ENCODE measurements at places on chromosomes 16 and 17. TPM values are rescaled to one million over a fixed set of nuclear protein-coding genes. Genes with fewer than 3 reads are reported as not detected.

GRCh38 chr17:1648173-1648962 is 1.3 kb downstream of the RILP start:
- DNase-seq, result no peak

DNA sequence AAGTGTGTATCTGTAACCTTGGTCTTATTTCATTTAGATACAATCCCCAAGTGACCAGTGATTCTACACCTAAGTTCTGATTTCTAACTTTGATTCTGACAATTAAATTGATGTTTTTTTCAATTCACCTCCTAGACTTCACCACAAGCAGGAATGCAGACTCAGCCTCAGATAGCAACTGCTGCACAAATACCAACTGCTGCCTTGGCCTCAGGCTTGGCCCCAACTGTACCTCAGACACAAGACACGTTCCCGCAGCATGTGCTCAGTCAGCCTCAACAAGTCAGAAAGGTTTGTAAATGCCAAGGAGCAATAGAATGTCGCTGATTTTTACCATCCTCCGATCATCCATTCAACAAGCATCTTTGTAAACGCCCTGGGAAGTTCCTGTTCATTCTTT is 177.7 kb downstream of the MRTFB start:
- DNase-seq, result no peak

DNA sequence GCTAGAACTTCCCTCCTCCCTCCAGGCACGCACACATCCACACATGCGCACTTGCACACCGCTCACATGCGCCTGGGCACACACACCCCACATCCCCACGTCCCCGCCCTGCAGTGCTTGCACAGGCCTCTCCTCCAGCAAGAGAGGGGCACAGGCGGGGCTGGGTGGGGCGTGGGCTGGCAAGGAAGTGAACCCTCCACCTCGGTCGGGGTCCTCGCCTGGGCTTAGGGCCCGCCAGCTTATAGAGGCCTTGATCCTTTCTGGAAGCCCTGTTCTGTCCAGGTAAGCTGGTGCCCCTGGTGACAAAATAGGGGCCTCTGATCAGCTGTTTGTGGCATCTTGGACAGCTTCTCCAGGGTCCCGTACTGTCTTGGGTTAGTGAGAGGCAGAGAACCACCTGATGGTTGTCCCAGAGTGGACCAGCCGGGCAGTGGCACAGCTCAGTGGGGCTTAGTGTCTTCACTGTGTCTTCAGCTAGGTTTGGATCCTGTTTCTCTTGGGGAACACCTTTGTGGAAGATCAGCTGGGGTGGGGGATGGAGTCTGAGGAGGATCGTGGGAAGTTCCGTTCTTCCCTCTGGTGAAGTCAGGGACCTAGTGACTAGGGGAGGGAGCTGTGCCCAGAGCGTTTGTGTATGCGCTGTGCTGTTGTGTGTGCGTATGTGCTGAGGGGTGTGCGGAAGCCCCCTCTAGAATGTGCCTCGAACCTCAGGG is 12.1 kb downstream of the TBX4 start:
- DNase-seq, result no peak

DNA sequence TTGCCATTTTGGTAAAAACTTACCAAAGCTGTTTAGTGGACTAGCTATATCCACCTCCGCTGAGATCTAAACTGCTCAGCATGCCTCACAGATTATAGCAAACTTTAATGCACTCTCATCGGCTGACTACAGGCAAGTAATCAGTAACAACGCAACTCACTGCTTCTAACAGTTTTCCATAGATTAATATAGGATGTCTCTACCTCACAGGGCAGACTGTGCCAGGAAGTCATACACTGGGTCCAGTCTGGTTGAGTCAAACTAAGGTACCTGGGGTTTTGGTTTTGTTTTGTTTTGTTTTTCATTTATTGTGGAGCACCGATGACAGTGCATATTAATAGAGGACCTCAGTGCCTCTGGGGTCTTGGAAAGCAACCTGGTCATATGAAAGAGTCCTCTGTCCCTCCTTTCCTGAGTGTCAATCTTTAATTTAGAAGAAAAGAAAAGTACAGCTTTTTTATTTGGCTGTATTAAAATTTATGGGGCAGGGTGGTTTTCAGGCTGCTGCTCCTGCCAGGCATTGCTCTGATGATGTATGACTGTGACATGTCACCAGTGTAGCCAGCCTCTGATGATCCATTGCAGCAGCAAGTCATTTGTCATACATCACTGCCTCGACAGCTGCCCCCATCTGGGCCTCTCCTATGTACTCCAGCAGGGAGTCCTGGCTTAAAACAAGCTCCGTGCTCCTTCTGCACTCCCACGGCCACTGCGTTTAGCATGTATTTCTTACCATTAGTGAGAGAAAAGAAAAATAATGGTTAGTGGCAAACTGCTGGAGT is 854.1 kb downstream of the KCNJ2 start:
- no peak for DNase-seq

DNA sequence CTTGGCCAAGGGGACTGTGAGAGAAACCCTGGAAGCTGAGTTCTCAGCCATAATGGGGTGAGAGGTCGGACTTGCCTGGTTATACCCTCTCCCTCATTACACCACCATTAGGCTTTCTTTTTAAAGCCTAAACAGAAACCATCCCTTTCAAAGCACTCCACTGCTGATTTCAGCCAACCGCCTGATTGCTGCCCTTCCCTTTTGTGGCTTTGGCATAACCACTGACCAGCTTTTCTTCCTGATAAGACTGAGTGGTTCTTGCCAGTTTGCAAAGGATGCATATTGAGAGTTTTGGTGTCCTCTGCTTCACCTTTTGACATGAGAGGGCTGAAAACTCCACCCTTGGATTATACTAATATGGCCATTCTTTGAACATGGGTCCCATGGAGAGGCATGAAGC is 308.2 kb upstream of the GOT2 start:
- no peak for DNase-seq

GRCh38 chr16:1420111-1420539 is 422 bp downstream of the UQCC4 start:
- peak; percentile 26 for DNase-seq

Gene PDILT
- total RNA-seq, result not detected

Gene GHDC
- total RNA-seq, result 19.2 TPM

Gene CCL14
- 2.3 TPM for total RNA-seq

Gene SDR42E2
- total RNA-seq, result not detected

Gene BIRC5
- 10.1 TPM for total RNA-seq

Gene SLC13A2
- 26.5 TPM for total RNA-seq

DNA sequence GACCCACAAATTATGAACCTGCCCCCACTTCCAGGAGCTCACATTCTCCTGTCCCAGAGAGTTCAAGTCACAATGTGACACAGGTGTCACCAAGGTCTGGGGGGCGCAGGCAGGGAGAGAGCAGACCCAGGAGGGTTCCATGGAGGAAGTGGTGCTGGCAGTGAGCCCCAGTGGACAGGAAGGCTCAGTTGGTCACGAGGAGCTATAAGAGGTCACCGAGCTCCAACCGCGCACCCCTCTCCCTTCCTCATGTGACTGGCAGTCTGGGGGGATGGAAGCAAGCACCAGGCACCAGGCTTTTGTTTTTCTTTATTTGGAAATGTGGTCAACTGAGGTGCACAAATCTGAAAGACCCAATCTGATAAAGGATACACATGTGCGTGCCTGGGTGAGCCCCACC is 2.5 kb downstream of the ITGAD start:
- DNase-seq, result peak; percentile 44

DNA sequence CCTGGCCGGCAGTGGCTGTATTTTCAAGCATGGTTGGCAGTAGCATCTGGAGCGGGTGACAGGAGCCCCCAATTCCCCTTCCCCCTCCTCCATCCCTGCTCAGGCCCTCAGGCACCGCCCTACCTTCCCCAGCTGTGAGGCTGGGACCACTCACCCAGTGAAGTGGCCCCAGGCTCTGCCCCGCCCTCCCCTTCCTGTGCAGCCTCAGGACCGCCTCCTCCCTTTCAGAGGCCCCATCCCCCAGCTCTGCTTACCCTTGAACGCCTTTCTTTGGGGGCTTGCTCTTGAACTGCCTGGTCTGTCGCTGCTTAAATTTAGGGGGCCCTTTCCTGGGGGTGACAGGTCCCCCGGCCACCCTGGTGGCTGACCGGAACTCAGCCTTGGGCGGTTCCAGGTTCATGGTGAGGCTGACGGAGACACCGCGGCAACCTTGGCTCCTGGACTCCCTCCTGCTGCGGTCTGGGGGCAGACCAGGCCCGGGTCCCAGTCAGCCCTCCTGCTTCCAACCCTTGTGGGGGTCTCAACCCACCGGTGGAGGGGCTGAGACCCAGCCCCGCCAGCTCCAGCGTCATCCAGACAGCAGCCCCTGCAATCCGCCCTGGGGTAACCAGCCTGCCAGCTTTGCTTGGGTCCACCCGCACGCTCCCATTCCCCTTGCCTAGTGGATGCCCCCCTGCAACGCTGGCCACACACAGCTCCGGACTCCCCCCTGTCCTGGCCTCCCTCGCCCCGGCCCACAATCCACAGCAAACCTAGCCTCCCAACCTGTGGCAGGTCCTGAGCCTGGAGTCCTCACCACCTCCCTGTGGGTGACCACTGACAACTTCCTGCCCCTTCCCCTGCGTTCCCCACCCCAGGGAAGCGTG is 3.2 kb downstream of the PDE6G start:
- no peak for DNase-seq

Gene VWA3A
- total RNA-seq, result not detected

Gene MYO15A
- 0.75 TPM for total RNA-seq

Gene ETV4
- 0.95 TPM for total RNA-seq

DNA sequence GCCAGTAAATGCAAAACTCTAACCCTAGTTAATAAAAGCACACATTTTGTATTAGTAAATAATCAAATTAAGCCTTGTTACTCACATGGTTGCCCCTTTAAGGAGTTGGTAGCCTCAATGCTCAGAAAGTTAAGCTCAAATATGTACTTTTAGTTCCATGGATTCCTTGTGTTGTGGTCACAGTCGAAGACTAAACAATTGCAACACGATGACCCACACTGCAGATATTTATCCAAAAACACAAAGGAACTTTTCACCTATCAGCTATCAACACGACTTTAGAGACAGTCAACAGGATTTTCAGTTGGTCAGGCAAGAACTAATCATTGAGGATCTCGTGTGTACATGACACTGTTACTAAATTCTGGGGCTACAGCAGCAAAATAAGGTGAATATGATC is 47.4 kb upstream of the NUDT7 start:
- DNase-seq, result no peak

GRCh38 chr17:66548158-66548557 is 245.7 kb downstream of the PRKCA start:
- no peak for DNase-seq

DNA sequence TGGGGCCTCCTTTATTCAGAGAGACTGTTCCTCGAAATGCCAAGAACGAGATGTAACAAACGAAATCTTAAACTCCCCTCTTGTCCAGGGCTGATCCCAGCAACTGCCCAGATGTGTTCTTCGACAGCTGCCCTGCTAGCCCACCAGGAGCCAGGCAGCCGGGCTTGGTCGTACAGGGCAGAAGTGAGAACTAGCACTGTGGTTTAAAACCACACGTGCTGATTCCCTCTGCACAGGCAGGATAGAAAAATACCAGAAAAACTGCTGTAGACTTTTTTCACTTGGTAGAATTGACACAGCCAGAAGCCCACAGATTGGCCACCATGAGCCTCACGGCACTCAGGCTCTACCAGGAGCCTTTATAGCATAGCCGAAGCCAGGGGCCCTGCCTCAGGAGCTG is 33.1 kb downstream of the PLD6 start:
- no peak for DNase-seq

Gene KRT17
- total RNA-seq, result not detected

GRCh38 chr17:61285526-61286320 is 113.9 kb upstream of the TBX2 start:
- DNase-seq, result no peak

Gene ESRP2
- total RNA-seq, result 87.5 TPM

- DNase-seq, result no peak
Observed at GRCh38 chr16:66434619-66435430, 7.7 kb downstream of the BEAN1 start.

- DNase-seq, result peak; percentile 27
Observed at GRCh38 chr16:20348365-20349185, 3.9 kb downstream of the UMOD start.

DNA sequence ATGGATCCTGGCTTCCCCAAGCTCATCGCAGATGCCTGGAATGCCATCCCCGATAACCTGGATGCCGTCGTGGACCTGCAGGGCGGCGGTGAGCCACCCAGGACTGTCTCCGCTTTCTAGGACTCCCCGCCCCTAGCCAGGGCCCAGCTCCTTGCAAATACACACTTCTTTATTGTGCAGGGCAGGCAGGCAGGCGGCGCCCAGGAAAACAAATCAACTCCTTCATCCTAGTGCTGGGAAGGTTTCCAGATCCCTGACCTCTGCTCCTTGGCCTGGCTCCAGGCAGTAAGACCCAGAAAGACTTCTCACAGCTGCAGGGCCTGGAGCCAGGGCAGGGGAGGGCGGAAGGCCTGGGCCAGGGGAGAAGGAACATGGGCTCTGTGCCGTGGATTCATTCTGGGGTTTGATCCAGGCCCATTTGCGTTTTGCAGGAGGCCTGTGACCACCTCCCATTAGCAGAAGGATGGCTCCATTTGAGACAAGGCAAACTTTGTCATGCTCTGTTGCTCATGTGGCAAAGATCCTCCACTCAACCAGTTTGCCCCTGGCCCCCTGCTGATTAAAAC is 6.0 kb upstream of the LPCAT2 start:
- DNase-seq, result peak; percentile 94

GRCh38 chr17:45131616-45132319 is 547 bp downstream of the PLCD3 start:
- peak; percentile 48 for DNase-seq

- no peak for DNase-seq
Observed at GRCh38 chr16:74748616-74749026, 26.0 kb downstream of the FA2H start.

Gene ZFHX3
- total RNA-seq, result 12.5 TPM

Gene CCDC40
- total RNA-seq, result 2.0 TPM

Gene SCNN1B
- total RNA-seq, result 322 TPM

Gene TBC1D3H
- not detected for total RNA-seq

DNA sequence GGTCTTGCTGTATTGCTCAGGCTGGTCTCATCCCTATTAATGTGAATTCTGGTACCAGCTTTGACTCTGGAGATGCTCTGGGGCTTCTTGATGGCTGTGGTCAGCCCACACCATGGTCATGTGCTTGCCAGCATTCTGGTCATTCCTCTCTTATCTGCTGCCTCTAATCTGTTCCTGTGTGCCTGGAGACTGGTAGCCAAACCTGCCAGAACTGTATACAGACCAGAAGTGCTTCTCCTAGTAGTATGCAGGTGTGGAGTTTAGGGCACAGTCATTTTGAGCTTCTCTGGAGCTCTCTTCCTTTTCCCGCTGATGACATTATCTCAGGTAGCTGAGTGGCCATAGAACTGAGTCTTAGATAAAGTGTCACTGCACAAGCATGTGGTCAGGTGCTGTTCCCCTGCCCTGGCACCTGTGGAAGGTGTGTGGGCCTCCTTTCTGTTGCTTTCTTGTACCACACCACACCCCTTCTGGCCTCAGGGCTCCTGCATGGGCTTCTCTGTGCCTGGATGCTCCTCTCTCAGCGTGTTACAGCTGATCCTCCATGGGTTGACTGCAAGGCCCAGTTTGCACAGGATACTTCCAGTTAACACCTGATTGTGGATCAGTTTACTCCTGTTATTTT is 162.7 kb downstream of the SPECC1 start:
- DNase-seq, result no peak

Gene CD79B
- 4.0 TPM for total RNA-seq

Gene RUNDC3A
- total RNA-seq, result 1.5 TPM

Gene MEOX1
- total RNA-seq, result 1.2 TPM

GRCh38 chr17:33562792-33563191 is 269.7 kb upstream of the ASIC2 start:
- DNase-seq, result no peak

- DNase-seq, result no peak
Observed at GRCh38 chr16:17160920-17161431, 309.8 kb downstream of the XYLT1 start.

Gene FMNL1
- 5.4 TPM for total RNA-seq

Data from left colon (tissue), 2 donors.